Activated CD4-positive, alpha-beta T cell treated with anti-CD3 and anti-CD28 coated beads, Interleukin-2, amount 10 ng/mL, durations not matched to agents 7 days and 5 days (primary cell): ENCODE measurements at places on chromosomes 7 and 10. TPM values are rescaled to one million over a fixed set of nuclear protein-coding genes. Genes with fewer than 3 reads are reported as not detected.

The EPC1 gene
- total RNA-seq, result 54.2 TPM

The IL2RA gene
- total RNA-seq, result 124 TPM

The HABP2 gene
- not detected for total RNA-seq

The MEOX2 gene
- total RNA-seq, result not detected

The NUTM2D gene
- 2.1 TPM for total RNA-seq

The CRPPA gene
- total RNA-seq, result 0.58 TPM

The SEMA3D gene
- not detected for total RNA-seq

The OR6B1 gene
- total RNA-seq, result not detected

The TLX1 gene
- not detected for total RNA-seq

The CALHM1 gene
- total RNA-seq, result 0.12 TPM

The ACSM6 gene
- total RNA-seq, result not detected
